ENCODE measurements at places on chromosomes 16 and 17.

DNA sequence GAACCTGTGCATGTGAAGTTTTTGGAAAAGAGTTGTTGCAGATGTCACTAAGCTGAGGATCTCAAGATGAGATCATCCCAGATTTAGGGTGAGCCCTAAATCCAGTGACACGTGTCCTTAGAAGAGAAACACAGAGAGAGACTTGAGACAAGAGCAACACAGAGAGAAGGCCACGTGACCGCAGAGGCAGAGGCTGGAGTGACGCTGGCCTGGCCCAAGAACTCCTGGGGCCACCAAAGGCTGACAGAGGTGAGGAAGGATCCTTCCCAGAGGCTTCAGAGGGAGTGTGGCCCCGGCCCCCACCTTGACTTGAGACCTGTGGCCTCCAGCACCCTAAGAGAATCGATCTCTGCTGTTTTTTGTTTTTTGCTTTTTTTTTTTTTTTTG, 12.1 kb upstream of the RHBDF2 start:
- no peak for DNase-seq

- no peak for DNase-seq
Measured at GRCh38 chr16:86579268-86580062, 1.1 kb downstream of the FOXL1 start.

DNA sequence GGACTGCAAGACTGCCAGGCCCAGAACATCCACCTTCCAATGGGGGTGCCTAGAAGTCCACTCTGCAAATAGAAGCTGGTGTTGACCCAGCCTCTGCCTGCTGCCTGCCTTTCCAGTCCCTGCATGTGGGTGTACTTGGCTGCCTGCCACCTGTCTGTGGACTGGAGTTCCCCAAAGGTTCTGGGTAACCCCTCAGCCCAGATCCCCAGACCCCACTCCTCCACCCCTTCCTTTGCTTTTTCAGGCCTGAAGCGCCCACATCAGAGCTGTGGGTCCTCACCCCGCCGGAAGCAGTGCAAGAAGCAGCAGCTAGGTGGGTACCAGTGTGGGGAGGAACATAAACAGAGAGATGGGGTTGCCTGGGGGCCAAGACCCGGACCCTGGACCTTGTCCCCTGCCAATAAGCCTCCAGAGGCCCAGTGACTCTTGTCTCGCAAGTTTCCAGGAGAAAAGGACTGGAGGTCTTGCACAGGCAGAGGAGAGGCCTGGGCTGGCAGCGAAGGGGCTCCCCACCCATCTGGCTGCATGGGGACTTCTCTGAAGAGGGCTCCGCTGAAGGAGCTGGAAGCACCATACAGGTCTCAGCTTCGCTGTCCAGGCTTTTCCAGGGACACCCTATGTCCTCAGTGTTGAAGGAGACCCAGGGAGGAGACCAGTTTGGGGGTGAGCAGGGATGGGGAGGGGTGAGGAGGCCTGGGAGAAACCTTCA, 34.3 kb downstream of the NLRC5 start:
- no peak for DNase-seq

DNA sequence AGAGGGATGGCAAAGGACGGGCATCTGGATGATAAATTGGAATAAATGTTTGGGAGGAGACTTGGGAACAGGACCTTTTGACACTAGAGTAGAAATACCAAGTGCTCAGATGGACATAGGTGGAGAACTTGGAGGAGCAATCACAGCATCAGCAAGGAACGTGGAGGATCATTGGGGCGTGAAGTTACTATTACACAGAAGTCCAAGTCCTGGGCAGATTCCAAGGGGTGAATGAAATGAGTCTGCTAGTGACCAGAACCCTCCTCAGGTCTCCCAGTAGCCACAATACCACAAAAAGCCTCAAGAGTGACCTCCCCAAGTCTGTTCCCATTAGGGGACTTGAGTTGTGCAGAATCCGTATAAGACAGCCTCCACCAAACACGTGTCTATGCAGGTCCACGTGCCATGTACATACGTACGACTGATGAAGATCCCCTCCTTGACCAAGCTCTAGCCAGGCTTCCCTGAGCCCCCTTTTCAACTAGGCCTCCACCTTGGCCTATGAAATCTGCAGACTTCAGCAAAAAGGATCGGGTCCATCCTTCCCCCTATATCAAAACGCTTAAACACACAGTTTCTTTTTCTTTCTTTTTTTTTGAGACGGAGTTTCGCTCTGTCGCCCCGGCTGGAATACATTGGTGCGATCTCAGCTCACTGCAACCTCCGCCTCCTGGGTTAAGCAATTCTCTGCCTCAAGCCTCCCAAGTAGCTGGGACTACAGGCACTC, 2.2 kb downstream of the C17orf67 start:
- no peak for DNase-seq

Measured in GM04504 (cell line).